ENCODE measurements at places on chromosomes 4 and X. TPM values are rescaled to one million over a fixed set of nuclear protein-coding genes. Genes with fewer than 3 reads are reported as not detected.

DNA sequence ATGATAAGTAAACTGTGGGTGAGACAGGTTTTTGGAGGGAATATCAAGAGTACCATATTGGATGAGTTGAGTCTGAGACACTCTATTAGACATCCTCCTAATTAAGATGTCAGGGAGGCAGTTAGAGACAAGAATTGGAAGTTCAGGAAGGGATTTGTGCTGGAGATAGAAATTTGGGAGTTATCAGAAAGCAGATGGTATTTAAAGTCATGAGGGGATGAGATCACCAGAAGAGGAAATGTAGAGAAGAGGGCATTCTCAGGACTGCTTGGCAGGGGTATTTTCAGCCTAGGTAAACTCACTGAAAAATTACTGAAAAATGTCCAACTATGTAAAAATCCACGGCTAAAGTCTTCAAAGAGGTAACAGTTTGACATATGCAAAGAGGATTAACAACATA lies 161.6 kb upstream of the PGRMC2 start:
- DNase-seq: no peak

- no peak for DNase-seq
Observed at GRCh38 chr4:168633064-168633463, 136.2 kb downstream of the PALLD start.

SSX2 gene
- total RNA-seq: 5.6 TPM

DNA sequence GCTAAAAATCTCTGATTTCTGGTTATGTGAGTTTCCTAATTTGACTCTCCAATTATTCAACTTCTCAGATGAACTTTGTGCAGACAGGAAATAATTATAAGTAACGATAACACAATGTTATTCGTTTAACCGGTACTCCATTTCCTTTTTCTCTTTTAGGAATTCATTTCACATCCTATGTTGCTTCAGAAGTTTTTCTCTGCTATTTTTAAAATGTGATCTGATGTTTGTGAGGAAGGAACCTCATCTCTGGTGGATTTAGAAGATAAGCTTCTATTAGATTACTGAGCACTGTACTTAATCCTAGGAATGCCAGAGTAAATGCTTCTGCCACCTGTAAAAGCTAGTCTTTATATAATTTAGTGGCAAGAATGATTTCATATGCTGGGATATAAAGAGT lies 116.0 kb upstream of the ETNPPL start:
- no peak for DNase-seq

PLXNA3 gene
- total RNA-seq: 37.3 TPM

DNA sequence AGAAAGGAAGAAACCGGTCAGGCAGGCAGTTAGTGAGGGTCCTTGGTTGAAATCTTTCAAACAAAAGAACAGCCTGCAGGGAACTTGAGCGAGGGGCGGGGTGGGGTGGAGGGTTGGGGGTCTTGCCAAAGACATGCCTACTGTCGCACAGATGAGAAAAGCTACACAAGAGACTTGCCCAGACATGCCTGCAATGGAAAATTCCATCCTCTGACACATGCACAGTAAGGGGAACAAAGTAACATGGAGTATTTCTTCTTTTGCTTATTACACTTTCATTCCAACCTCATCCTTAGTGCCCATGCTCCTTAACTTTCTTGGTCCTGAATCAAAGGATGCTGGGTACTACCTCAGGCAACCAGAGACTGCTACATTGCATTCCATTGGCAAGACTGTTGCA lies 1491.2 kb downstream of the STIM2 start:
- no peak for DNase-seq

GRCh38 chrX:44105228-44105913 lies 132.2 kb upstream of the NDP start:
- no peak for DNase-seq

CMC4 gene
- 29.8 TPM for total RNA-seq

DNA sequence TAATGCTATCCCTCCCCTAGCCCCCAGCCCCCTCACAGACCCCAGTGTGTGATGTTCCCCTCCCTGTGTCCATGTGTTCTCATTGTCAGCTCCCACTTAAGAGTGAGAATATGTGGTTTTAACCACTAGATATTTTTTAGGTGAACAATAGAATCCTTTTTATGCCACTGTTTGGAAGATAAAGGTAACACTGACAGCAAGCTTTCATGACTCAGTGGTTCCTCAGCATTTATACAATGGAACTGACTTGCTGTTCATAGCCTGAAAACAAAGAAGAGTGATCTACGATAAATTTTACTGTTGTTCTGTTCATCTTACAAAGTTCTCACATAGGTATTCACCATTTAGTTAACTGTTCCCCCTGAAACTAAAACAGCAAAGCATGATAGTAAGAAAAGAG lies 147.8 kb downstream of the ARHGAP10 start:
- DNase-seq: no peak

- DNase-seq: no peak
Observed at GRCh38 chr4:156261230-156261629, 307.6 kb upstream of the CTSO start.

- peak; percentile 22 for DNase-seq
Observed at GRCh38 chr4:57676394-57676793, 566.2 kb upstream of the IGFBP7 start.

- no peak for DNase-seq
Observed at GRCh38 chr4:103567591-103567990, 152.2 kb downstream of the TACR3 start.

SMARCA1 gene
- total RNA-seq: 190 TPM

DNA sequence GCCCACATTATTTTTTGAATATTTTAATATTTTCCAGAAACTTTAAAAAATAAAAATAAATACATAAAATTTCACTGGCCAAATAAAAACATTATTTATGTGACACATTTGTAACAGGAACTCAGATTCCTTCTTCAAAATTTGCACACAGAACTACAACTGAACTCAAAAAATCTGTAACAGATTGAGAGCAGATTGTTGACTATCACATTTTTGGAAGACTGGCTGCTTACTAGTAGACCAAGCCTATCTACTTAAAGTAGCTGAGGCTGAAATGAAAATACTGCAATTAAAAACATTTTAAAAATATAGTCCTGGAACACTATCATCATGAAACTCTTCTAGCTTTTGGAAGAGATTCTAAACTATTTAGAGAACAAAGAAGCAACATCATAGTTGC lies 203.9 kb downstream of the SH3BGRL start:
- no peak for DNase-seq

- DNase-seq: no peak
Observed at GRCh38 chrX:10121787-10122186, 35.0 kb upstream of the CLCN4 start.

- no peak for DNase-seq
Observed at GRCh38 chr4:17877661-17878060, 66.9 kb downstream of the NCAPG start.

- DNase-seq: no peak
Observed at GRCh38 chrX:139554991-139555675, 24.6 kb downstream of the F9 start.

ADH1B gene
- 6.4 TPM for total RNA-seq

DNA sequence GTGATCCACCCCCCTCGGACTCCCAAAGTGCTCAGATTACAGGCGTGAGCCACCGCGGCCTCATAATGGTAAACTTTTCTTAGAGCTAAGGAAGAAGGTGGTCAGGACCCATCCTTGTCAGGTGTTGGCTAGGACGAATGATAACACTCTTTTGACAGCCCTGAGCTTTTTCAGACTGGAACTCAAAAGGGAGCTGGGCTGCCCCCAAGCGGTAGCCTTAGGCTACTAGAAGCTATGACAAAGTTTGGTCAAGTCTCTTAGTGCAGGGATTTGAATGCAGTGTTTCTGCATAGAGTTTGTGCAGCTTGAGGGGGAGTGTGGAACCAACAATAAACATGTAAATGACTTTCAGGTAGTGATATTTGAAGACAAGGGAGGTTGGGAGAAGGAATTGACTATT lies 11.8 kb upstream of the HSD17B10 start:
- peak; percentile 37 for DNase-seq

GRCh38 chr4:163157157-163157556 lies 9.5 kb downstream of the NAF1 start:
- DNase-seq: no peak

- DNase-seq: no peak
Observed at GRCh38 chr4:55500072-55500471, 46.6 kb downstream of the CLOCK start.

- DNase-seq: no peak
Observed at GRCh38 chr4:684623-685327, 4.2 kb downstream of the SLC49A3 start.

GRCh38 chr4:39892988-39893692 lies 84.6 kb downstream of the PDS5A start:
- no peak for DNase-seq

NAP1L2 gene
- total RNA-seq: 5.1 TPM

GRCh38 chrX:147788641-147789350 lies 122.9 kb upstream of the FMR1 start:
- DNase-seq: no peak
